Hematopoietic multipotent progenitor cell treated with erythropoietin and hydrocortisone succinate and interleukin-3 and kit ligand, for 4 days (in vitro differentiated cells): ENCODE measurements at places on chromosomes 4 and X.

DNA sequence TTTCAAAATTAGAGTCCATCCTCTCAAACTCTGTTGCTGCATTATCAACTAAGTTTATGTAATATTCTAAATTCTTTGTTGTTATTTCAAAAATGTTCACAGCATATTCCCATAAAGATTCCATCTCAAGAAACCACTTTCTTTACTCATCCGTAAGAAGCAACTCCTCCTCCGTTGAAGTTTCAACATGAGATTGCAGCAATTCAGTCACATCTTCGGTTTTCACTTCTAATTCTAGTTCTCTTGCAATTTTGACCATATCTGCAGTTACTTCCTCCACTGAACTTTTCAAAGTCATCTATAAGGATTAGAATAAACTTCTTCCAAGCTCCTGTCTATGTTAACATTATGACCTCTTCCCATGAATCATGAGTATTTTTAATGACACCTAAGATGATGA is 216.6 kb upstream of the SLC7A11 start:
- no peak for DNase-seq

DNA sequence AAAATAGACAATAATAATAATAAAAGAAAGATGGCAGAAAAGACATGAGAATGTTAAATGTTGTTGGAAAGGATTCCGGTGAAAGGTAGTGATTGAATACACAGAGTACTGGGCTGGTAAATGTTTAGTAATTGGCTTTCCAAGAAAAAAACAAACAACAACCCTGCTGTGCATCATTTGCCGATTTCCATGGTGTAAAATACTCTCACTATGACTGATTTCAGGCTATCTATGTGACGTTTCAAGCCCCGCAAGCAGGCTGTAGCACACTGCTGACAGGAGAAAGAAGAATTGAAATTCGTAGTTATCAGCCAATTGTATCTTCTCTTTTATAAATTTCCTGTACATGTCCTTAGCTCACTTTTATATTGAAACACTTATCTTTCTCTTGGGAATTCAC is 13.6 kb upstream of the SEPTIN6 start:
- no peak for DNase-seq

DNA sequence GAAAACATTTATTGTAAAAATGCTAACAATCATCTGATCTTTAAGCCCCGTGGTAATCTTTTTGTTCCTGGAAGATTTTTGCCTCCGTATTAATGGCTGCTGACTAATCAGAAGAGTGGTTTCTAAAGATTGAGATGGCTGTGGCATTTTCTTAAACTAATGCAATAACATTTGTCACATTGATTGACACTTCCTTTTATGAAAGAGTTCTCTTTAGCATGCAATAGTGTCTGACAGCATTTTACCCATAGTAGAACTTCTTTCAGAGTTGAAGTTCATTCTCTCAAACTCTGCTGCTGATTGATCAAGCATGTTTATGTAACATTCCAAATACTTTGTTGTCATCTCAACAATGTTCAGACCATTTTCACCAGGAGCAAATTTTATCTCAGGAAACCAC is 26.8 kb upstream of the UGT2B4 start:
- DNase-seq: peak; percentile 0

GRCh38 chr4:126533146-126533805 is 1099.5 kb upstream of the INTU start:
- DNase-seq: no peak

DNA sequence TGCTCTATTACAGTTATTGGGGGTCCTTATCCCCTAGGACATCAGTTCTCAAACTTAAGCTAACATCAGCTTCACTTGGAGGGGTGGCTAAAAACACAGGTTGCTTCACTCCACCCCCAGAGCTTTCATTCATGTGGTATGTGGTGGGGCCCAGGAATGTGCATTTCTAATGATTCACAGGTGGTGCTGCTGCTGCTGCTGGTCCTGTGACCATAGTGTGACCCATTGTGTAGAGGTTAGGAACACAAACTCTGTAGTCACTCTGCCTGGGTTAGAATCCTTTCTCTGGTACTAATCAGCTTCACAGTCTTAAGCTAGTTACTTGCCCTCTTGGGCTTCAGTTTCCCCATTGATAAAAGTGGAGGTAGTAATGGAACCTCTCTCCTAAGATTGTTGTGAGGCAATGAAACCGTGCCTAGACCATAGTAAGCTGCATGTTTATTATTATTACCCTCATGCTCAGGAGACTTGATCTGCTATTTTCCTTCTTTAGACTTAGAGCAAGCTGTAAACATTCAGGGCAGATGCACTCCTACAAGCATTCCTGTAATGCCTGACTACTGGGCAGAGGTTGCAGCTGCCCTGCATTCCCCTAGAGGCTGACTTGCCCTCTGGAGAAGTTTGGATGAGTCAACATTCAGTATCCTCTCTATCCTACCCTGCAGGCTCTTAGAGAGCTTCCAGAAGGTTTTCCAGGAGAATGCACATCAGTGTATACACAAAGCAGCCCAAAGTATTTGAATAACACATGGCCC is 94.1 kb upstream of the ACSL4 start:
- DNase-seq: no peak
